ENCODE measurements at places on chromosomes 5 and 9.

DNA sequence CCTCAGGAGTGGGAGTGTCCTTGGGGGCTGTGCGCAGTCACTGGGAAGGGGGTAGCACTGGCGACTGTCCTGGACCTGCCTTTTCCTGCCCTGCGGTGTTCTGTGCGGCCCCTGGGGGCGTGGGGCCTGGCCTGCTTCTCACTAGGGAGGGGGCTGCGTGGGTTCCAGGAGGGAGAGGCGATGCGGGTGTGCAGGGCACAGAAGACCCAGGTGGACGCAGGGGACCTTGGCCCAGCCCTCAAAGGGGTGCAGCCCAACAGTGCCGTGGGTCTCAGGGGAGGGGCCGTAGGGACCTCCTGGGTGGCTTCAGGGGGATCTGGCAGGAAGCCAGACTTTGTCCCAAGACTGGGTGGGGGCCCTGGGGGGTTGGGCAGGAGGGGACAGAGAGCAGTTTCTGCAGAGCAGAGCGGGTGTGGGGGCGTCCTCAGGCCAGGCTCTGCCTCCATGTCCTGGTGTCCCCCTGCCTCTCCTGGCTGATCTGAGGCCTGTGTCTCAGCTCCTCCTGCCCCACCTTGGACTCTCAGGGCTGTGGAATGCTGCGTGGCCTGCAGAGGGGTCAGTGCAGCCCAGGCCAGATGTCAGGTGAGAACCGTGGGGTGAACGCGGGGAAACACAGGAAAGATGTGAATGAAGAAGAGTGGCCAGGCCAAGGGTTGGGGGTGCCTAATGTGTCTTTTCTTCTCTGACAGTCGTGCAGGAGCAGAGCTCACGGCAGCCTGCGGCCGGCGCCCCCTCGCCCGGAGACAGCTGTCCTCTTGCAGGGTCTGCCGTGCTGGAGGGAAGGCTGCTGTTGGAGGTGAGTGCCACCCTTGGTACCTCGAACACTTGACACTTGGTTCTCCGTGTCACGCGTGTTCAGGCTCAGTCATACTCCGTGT lies 54.6 kb downstream of the AHRR start:
- H3K4me3 ChIP-seq: no peak overlapping the region
- no peaks in the 10 kb centered on the region for H3K27me3 ChIP-seq
- peaks cover 3% of the 10 kb centered on the region for H3K4me1 ChIP-seq
- H3K36me3 ChIP-seq: no peaks in the 10 kb centered on the region
- DNase-seq: no peak
- no peak overlapping the region for H3K27ac ChIP-seq

- no peaks in the 10 kb centered on the region for H3K36me3 ChIP-seq
- no peaks in the 10 kb centered on the region for H3K4me1 ChIP-seq
- no peak overlapping the region for H3K27ac ChIP-seq
- no peaks in the 10 kb centered on the region for H3K27me3 ChIP-seq
- H3K4me3 ChIP-seq: no peak overlapping the region
Observed at GRCh38 chr5:9207817-9208418, 338.0 kb downstream of the SEMA5A start.

GRCh38 chr9:108468364-108468763 lies 387.4 kb downstream of the ACTL7B start:
- DNase-seq: no peak
- no peaks in the 10 kb centered on the region for H3K36me3 ChIP-seq
- H3K27me3 ChIP-seq: no peaks in the 10 kb centered on the region
- no peaks in the 10 kb centered on the region for H3K4me1 ChIP-seq

- no peak for DNase-seq
- H3K27ac ChIP-seq: no peak overlapping the region
- H3K36me3 ChIP-seq: no peaks in the 10 kb centered on the region
- H3K27me3 ChIP-seq: no peaks in the 10 kb centered on the region
- H3K4me3 ChIP-seq: no peak overlapping the region
Observed at GRCh38 chr5:18984559-18985080, 1003.4 kb downstream of the CDH18 start.

- H3K27me3 ChIP-seq: peaks cover 34% of the 10 kb centered on the region
- H3K4me1 ChIP-seq: peaks cover 8% of the 10 kb centered on the region
- no peaks in the 10 kb centered on the region for H3K36me3 ChIP-seq
- DNase-seq: no peak
- H3K27ac ChIP-seq: no peak overlapping the region
- H3K4me3 ChIP-seq: no peak overlapping the region
Observed at GRCh38 chr5:132261881-132262845, 4.7 kb downstream of the PDLIM4 start.

DNA sequence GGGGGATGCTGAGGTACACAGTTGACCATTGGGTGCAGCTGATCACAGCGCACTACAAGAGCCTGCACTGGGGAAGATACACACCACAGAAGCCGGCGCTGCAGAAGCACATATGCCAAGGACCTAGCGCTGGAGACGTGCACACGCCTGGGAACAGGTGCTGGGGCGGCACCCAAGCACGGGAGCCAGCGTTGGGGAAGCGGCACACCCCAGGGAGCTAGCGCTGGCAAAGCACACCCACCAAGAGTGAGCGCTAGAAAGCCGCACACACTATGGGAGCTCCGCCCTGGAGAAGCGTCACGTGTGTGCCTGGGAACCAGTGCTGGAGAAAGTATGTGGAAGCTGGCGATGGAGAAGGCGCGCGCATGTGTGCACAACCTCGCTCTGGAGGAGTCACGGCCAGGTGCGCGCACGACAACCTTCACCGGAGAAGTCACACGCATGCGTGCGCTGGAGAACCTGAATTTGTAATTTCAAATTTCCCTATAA lies 4.5 kb downstream of the FANCC start:
- H3K36me3 ChIP-seq: no peaks in the 10 kb centered on the region
- no peak overlapping the region for H3K27ac ChIP-seq
- H3K27me3 ChIP-seq: peaks cover 8% of the 10 kb centered on the region
- peak overlapping the region; percentile 10 for H3K4me3 ChIP-seq

GRCh38 chr9:133104718-133105460 lies 16.2 kb downstream of the RALGDS start:
- no peak overlapping the region for H3K27ac ChIP-seq
- H3K4me1 ChIP-seq: peaks cover 8% of the 10 kb centered on the region
- H3K27me3 ChIP-seq: no peaks in the 10 kb centered on the region
- no peak for DNase-seq
- no peak overlapping the region for H3K4me3 ChIP-seq
- H3K36me3 ChIP-seq: peaks cover 32% of the 10 kb centered on the region

DNA sequence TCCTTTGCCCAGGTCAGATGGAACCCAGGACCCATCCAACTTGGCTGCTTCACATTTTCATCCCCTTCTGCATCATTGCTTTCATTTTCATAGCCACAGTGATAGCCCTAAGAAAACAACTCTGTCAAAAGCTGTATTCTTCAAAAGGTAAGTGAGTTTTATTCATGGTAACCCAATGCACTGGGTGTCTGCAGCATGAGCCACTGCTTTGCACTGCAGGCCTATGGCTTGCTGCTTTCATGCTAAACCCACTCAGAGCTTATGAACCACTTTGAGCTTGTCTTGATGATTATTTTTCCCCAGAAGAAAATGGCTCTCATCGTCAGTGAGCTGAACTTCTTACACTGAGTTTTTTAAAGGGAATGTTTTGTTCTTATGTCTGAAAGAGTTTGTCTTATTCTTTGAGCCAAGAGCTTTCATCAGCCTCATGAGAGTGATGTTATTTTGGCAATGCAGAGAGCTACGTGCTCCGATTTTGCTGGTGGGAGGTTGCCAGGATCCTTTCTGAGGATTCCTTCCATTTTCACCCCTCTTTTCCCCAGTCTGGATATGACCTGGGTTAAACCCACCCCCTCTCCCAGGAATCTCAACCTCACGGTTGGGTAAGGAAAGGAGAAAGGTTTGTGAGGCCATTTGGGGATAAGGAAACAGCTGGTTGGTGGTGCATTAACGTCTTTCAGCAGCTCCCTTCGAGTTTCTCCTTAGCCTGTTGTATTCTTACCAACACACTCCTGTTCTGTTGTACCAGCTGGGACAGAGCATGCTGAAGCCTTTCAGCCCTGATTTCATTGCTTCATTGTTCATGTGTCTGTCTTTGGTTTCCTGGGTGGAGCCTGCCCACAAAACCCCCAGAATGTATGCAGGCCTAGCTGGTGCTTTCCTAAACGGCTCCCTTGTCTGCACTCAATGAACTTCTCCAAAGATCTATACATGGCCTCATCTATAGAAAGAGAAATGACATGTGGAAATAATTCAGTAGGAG lies 47.6 kb downstream of the PDCD1LG2 start:
- H3K27me3 ChIP-seq: no peaks in the 10 kb centered on the region
- peak; percentile 35 for DNase-seq
- peak overlapping the region; percentile 84 for H3K27ac ChIP-seq
- no peaks in the 10 kb centered on the region for H3K36me3 ChIP-seq
- H3K4me1 ChIP-seq: peaks cover 23% of the 10 kb centered on the region
- no peak overlapping the region for H3K4me3 ChIP-seq

GRCh38 chr9:13929013-13929412 lies 384.9 kb downstream of the NFIB start:
- no peaks in the 10 kb centered on the region for H3K4me1 ChIP-seq
- H3K36me3 ChIP-seq: no peaks in the 10 kb centered on the region
- no peaks in the 10 kb centered on the region for H3K27me3 ChIP-seq
- no peak overlapping the region for H3K4me3 ChIP-seq
- no peak for DNase-seq

DNA sequence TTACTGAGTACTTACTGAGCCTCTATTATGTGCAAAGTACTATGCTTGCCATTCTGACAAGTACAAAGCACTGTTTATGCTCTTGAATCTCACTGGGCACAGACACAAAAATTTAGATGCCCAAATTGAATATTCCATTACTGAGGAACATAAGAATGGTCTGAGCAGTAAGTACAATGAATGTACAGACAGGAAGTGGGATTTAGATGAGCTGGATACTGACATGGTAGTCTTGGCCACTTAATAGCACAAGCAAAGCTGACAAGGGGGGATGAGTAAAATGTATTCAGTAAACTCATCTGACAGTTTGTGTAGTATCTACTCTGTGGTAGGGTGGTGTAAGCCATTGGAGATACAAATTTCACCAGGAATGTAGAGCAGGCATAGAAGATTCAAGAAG lies 132.4 kb downstream of the EFNA5 start:
- H3K27me3 ChIP-seq: no peaks in the 10 kb centered on the region
- no peak overlapping the region for H3K27ac ChIP-seq
- no peak overlapping the region for H3K4me3 ChIP-seq
- no peaks in the 10 kb centered on the region for H3K36me3 ChIP-seq
- H3K4me1 ChIP-seq: peaks cover 16% of the 10 kb centered on the region
- DNase-seq: no peak

DNA sequence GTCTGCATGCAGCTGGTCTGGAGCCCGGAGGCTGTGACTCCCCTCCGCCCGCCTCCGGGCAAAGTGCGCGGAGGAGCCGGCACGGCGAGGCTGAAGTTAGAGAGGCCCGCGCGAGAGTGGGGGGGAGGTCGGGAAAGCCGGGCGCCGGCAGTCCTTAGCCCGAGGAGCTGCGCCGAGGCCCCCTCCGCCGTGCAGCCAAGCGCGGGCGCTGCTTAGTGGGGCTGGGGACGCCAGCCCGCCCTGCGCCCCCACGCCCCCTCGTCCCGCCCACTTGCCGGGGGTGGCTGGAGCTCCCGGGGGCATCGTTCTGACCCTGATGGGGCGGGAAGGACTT lies 403 bp downstream of the NINJ1 start:
- no peaks in the 10 kb centered on the region for H3K27me3 ChIP-seq
- H3K4me1 ChIP-seq: peaks cover 78% of the 10 kb centered on the region
- peak overlapping the region; percentile 90 for H3K4me3 ChIP-seq
- H3K27ac ChIP-seq: peak overlapping the region; percentile 91
- DNase-seq: peak; percentile 38

DNA sequence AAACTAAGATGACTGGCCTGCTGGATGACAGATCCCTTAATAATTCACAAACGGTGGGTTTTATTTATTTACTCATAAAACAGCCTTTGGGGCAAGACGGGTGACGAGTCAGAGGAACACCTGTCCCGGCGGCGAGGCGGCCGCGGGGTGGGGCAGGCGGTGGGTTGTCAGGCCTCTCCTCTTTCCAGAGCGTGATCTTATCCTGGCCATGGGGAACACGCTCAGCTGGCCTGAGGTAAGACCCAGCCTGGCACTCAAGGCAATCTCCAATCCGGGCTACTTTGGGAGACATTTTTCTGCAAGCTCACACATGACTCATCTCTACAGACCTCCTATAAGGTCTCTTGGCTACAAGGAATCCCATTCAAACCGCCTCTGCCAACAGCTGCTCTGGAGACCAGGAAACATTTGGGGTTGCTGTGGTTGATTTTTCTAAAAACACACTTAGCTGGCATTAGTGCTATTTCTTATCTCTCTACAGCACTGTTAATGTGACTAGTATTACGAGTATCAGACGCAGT lies 6.3 kb downstream of the RAPGEF1 start:
- peak overlapping the region; percentile 93 for H3K27ac ChIP-seq
- no peak for DNase-seq
- H3K4me3 ChIP-seq: peak overlapping the region; percentile 34
- no peaks in the 10 kb centered on the region for H3K36me3 ChIP-seq
- H3K4me1 ChIP-seq: peaks cover 98% of the 10 kb centered on the region
- H3K27me3 ChIP-seq: no peaks in the 10 kb centered on the region

DNA sequence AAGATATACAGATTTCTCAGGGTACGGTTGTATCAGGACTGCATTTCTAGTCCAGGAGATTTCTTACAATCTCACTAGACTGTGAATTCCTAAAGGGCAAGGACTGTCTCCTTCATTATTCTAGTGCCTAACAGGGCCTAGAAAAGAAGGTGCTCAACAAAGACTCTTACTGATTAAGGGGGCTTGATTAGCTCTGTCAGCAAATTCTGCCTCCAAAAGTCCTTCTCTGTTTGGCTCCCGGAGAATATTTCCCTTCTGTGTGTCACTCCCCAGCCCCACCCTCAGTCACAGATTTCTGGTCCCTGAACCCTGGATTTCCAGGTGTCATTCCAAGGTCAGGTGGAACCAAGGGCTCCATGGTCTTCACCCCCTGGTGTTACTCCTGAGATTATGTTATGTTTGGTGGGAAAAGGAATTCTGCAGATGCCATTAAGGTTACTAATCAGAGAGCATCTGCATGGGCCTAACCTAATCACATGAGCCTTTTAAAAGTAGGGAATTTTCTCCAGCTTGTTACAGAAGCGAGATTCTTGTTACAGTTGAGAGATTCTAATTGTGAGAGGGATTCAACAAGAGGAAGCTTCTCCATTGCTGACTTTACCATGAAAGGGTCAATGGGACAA lies 167.7 kb upstream of the LHFPL2 start:
- H3K4me1 ChIP-seq: no peaks in the 10 kb centered on the region
- no peak overlapping the region for H3K4me3 ChIP-seq
- no peak for DNase-seq

DNA sequence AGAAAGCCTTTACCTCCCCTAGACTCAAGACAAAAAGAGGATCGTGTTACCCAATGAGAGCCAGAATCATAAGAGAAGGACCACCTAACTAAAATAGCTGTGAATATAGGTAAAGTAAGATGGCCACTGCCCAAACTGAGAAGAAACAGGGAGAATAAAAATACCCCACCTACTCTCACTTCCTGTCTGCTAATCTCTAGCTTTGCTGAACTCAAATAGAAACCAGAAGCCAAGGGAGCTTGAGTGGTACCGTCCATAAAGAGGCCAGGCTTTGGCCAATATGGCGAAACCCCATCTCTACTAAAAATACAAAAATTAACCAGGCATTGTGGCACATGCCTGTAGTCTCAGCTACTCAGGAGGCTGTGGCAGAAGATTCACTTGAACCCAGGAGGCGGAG lies 123.0 kb upstream of the FST start:
- no peaks in the 10 kb centered on the region for H3K4me1 ChIP-seq
- H3K4me3 ChIP-seq: no peak overlapping the region
- H3K36me3 ChIP-seq: no peaks in the 10 kb centered on the region

GRCh38 chr5:30894811-30895210 lies 298.7 kb upstream of the CDH6 start:
- DNase-seq: no peak
- H3K27me3 ChIP-seq: no peaks in the 10 kb centered on the region
- H3K27ac ChIP-seq: no peak overlapping the region
- no peaks in the 10 kb centered on the region for H3K36me3 ChIP-seq
